ENCODE measurements at places on chromosomes 11 and 22.

- DNase-seq: peak; percentile 100
These were observed at the start of gene FKBP2 for GRCh38 chr11:64240435-64241240. FKBP2 (plus strand) TSS chr11:64241095; CDS start chr11:64242388, 1,293 bp downstream.

DNA sequence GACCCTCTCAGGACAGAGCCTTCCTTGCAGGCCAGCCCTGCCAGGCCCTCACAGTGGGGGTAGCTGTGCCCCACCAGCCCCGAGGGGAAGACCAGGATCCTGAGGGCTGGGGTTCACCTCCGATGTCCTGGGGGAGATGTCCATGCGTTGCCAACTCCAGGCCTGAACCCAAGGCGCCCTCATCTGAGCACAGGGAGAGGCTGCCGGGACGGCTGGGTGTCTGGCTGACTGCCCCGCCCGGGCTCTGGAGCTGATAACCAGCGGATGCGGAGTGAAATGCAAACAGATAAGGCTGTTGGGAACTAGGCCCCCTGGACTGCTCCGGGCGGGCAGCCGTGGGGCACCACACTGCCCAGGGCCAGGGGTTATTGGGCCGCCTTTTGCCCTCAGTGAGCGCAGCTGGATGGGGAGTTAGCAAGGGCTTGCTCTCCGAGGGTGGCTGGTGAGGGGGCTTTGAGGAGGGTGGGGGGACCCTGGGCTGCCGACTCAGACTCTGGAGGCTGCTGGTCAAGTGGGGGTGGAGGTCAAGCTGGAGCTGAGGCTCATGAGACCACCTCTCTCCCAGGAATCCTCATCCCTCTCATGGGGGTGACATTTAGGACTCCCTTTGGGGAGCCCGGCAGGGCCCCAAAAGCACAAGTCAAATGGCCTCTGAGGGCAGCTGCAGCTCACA is 5.6 kb upstream of the MUC6 start:
- no peak for DNase-seq

DNA sequence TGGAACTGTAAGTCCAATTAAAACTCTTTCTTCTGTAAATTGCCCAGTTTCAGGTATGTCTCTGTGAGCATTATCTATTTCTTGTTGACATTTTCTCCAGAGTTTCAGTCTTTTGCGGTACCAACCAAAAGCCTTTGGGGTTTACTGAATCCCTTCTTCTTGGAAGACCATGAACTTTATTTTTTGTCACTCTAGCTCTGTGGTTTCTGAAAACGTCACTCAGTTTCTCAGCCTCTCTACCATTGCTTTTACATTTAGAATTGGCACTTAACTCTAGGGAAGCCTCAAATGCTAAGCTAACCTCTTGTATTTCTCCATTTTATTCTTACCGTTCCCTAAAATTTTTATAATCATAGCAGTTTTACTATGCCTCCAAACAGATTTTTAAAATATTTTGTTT is 237.6 kb downstream of the CSNK2A3 start:
- no peak for DNase-seq

DNA sequence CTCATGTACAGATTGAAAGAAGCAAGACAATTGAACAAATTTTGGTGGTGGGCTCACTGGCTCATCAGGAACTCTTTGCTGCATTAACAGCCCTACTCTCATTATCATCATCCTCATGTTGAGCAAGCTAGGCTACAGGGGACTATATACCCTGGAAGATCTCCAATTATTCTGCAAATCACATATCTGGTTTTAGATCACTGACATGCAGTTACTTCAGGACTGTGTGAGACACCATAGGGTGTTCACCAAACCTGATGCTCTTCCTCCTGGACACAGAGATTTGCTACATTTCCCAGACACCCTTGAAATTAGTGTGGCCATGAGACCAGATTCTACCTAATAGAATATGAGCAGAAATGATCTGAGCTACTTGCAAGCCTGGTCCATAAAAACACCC is 23.0 kb upstream of the ME3 start:
- no peak for DNase-seq

DNA sequence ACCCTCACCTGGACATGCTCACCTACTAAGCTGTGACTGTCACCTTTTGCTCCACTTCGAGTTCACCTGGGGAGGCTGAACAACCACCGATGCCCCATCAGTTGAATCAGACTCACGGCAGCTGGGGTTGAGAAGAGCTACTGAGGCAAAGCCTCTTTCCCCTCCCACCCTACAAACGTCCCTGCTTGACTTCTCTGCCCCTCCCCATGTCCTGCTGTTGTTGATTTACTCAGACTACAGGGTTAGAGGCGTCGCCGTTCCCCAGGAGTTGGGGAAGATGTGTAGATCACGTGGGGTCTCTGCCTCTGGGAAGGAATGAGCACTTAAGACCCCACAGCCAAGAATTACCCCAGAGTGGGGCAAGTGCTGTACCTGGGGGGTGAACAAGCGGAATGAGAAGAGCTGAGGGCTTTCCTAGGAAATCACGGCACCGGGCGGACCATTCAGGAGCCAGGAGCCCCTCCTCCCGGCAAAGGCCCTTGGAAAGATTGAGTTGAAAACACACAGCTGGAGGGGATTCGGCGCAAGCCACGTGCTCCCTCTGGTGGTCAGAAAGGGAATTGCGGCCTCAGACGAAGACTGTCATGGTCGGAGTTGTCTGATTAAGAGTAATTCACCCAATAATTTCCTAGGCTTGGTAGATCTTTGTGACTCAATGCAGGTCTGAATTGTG is 7.0 kb downstream of the FXYD2 start:
- DNase-seq: peak; percentile 90

DNA sequence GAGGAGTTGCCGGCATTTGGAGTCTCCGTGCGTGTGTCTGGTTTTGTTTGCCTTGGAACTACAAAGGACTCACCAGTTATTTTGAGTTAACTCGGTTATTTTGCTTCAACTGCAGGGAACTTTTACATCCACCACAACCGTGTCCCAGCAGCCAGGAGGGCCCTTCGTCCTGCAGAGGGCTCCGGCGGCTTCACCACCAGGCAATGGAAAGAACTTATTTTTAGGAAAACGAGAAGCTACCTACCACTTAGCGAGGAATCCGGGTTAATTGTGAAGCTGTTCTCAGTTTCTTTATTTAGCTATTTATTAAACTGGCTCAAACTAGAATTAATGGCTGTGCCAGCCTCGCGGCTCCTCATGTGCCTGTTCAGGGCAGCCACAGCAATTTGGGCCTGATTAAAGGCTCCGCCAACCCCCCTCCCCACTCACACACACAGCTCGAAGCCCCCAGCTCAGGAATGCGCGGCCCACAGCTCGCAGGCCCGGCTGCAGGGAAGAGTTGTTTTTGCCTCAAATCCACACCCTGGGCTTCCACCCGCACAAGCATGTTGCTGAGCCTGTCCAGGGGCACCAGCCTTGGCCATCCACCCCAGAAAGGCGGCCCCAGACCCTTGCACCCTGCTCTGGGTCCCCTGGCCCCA is 55.9 kb upstream of the FGF3 start:
- DNase-seq: no peak

DNA sequence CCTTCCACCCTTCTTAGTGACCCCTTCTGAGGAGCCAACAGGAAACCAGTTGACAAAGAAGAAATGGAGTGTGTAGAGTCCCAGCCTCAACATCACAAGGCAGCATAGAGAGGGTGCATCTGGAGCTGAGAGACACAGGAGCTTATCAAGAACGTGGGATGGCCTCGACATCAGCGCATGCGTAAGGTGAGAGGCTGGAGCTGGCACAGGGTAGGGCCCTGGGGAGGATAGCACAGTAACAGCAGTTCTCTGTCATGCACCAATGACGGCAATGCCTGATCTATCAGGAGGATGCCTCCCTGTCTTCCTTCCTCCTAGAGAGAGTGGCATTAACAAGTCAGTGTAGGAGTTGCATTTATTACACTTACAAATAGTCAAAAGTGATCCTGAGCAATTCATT is 426.1 kb downstream of the NTM start:
- no peak for DNase-seq

- DNase-seq: no peak
These were observed 3.0 kb downstream of the ATL3 start for GRCh38 chr11:63667995-63668795.

DNA sequence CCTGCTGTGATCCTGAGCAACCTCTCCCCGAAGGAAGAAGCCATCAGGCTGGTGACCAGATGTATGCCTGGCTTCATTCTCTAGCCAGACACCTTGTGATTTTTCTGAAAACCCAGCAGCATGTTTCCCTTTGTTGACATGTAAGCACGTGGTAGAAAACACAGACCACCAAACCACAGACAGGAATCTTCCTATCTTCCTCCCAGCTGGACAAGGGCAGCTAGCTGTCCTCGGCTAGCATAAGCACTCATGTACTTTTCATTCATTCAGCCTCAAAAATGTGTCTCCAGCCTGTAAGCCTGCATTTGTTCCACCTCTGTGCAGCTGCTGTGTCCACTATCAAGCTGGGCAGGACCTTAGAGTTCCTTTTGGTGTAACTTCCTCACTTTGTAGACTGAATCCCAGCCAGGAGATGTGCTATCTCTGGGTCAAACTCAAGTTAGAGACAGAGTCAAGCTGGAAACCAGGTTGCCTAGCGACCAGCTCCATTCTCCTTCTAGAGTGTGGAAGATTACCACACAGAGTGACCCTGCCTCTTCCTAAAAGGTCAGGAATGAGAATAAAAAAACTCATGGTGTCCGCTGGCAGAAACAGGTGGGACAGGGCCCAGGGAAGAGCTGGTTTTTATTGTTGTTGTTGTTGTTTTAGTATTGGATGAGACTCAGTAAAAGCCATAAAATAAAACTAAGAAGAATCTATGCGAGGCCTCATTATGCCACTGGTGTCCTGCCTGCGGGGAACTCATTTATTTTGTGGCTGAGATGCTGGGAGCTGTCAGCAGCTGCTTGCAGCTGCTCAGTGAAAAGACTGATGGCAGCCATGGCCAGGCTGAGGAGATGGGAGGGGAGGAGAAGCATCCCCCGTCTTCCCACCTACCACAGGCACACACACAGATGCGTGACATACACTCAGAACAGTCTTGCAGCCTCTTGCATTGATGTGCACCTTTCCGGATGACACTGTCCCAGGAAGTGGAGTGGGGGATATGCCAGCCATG is 7.4 kb upstream of the CLMP start:
- no peak for DNase-seq

- no peak for DNase-seq
These were observed 3.8 kb upstream of the OR52I2 start for GRCh38 chr11:4577761-4578160.

- DNase-seq: peak; percentile 33
These were observed 533.9 kb upstream of the CCDC90B start for GRCh38 chr11:83819931-83820549.

DNA sequence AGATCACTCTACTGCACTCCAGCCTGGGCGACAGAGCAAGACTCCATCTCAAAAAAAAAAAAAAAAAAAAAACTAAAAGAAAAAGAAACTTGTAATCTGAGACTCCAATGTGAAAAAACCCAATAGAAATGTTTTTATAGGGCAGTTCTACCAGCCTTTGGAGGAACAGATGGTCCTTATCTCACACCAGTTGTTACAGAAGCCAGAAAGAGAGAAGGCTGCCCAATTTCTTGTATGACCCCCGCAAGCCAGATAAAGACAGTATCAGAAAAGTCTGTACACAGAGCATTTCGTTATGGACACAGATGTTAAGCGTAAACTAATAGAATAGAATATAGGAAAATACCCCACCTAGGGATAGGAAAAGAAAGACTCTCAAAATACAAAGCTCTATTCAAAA is 11.3 kb upstream of the TSGA10IP start:
- DNase-seq: no peak

DNA sequence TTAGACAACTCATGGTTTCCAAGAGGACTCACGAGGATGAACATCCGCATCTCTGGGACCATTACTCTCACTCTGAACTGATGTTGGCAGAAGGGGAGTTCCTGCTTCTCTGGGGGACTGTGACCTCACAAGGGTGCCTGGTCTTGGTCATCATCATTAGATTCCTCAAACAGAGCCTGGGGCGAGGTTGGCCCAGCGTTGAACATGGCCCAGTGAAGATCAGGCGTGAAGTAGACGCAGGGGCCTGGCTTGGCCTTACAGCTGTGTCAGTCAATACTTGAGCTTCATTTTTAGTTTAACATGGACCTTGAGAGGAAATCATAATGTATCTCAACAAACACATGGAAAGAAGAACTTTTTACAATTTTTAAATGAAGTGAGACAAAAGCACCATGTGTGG is 617.1 kb downstream of the BRD1 start:
- DNase-seq: no peak

DNA sequence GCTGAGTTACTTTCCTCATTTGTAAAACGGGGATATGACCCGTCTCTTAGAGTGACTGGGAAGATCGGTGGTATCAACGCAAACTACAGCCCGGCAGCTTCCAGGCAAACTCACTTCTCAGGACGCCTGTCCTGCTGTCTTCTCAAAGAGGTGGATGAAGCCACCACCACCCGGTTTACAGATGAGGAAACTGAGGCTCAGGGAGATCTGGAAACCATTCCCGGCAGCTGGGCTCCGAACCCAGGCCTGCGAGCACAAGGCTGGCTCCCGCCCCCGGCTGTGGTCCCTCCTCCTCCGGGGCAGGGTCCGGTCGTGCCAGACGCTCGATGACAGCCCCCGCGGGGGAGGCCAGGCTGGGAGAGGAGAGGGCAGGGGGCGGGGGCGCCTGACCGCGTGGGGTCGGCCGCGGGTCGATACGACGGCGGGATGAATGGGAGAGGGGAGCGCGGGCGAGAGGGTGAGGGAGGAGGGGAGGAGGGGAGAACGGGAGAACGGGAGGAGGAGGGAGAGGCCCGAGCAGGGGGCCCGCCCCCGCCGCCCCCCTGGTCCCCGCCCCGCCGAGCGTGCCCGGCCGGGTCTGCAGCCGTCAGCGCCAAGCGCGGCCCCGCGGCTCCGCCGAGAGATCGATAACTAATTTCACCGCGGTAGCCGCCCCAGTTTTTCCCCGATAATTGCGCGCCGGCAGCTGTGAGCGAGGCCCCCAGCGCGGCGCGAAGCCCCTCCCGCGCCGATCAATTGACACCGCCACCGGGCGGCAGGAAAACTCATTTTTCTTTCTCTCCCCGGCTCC is 14.0 kb downstream of the IGLL1 start:
- DNase-seq: no peak

- DNase-seq: no peak
These were observed 2423.5 kb upstream of the RAG2 start for GRCh38 chr11:39021539-39021938.

DNA sequence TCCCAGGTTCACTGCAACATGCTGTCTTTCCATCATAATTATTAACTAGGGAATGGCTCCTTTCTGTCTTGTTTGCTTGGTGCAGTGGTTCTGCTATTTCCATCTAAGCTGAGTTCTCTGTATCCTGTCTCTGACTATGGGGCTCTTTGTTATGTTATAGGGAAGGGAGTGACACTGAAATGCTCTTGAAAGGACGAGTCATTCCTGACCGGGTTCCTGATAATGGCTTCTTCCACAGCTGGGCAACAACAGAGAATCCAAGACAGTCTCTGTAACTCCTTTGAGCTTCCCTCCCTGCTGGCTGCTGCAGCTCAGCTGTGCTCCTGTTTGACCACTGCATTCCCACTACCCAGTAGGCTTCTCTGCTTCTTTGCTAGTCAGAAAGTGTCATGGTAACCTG is 24.1 kb downstream of the OR2AT4 start:
- no peak for DNase-seq

- DNase-seq: peak; percentile 81
These were observed 170.2 kb downstream of the BRD1 start for GRCh38 chr22:49657275-49657973.
